ENCODE measurements at places on chromosomes 16 and 17. TPM values are rescaled to one million over a fixed set of nuclear protein-coding genes. Genes with fewer than 3 reads are reported as not detected.

Gene FOXN1
- not detected for total RNA-seq

Gene TMEM88
- total RNA-seq = 9.0 TPM

Gene KRTAP9-4
- not detected for total RNA-seq

Gene SYNGR2
- 92.2 TPM for total RNA-seq

- DNase-seq = no peak
Observed at GRCh38 chr16:48556913-48557351, 53.0 kb downstream of the N4BP1 start.

DNA sequence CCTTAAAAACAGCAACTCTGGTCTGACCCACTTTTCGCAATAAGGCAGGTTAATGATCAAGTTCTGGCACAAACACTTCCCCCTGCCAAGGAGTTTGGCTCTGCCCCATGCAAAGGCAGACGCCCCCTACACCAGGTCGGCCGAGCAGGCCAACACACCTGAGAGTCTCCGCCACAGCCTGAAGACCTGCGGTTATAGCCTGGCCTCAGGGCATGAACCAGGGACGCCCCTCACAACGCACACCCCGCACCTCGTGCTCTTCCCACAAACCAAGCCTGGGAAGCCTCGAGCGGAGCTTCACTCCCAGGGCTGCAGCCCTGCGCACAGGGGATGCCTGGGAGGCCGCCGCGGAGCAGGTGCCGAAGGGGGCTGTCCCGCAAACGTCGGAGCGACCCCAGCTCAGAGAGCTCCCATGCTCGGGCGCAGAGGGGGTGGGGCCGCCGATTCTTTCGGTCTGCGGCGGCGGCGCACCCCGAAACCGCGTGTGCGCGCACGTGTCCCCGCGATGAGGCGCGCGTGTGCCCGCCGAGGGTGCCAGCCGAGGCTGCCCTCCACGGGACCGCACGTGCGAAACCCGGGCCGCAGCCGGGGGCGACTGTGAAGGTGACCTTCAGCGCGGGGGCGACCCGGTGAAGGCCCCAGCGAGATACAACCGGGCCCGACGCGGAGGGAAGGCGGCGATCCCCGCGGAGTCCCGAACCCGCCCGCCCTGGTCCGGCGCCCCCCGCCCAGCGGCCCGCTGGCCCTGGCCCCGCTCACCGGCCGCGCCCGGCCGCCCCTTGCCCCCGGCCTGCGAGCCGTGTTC lies 559 bp downstream of the CLUH start:
- no peak for DNase-seq

DNA sequence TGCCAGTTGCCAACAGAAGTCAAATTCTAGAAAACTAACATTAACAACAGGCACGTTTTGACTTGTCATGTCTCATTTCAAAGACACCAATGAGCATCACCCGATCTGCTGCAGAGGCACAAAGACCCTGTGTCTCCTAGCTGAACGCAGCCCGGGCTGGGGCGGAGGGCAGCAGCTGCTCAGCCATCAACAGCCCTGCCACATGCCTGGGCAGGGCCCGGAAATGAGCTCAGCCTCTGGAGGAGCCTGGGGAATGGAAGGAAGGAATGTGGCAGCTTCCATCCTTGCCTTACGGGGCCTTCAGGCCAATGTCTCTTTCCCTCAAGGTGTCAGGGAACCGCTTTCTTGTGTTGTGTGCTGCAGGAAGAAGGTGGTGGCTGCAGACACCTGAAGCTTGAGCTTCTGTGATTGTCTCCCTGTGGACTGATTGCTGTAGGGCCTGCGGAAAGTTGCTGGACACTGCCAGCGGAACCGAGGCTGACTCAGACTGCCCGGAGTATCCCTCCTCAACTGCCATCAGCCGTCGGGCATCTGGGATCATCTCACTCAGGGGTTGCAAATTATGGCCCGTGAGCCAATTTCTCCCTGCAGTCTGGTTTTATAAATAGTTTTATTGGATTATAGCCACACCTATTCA lies 7.3 kb downstream of the CDH13 start:
- peak; percentile 58 for DNase-seq

DNA sequence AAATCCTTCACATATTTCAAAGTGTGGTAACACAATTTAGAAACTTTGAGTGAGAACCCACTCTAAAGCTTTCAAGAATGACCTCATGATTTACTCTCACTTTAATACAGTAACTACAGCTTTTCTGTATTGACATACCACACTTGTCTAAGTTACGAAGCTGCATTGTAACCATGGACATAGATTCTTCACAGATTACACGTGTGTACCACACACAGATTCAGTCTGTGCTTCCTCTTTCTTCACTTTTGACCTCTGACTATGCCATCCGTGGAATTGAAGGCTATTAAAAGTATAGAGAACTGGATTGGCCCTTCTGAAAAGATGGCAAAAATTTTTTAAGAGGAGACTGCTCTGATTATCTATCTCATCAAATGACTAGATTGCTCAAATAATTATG lies 172.7 kb downstream of the TANC2 start:
- DNase-seq = no peak

- no peak for DNase-seq
Observed at GRCh38 chr16:31351246-31351941, 3.6 kb upstream of the ITGAX start.

DNA sequence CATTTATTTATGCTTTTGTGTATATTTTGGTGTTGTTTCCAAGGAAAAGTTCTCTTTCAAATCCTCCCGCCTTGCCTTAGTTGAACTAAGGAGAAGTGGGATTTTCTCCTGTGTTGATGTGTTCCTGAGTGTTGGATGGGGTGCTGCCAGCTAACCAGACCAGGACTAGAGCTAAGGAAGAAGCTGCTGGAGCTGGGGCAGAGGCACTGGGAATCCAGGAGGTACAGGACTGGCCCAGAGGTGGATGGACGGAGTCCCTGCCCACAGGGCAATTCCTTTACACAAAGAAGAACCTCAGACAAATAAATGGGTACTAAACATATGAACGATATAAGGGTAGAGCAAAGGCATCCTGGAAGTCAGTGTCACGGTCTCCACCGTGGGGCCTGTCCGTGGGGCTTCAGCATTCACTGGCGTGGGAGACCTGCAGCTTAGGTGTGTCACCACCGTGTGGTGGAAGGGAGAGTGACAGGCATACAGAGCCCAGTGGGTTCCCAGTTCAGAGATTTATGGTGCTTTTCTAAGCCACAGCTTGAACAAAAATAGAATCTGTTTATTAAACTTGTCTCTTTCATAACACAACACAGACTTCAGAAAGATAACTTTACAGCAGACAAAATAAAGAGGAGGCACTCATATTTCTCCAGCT lies 270.7 kb downstream of the NTN1 start:
- DNase-seq = peak; percentile 54

GRCh38 chr16:4070936-4071335 lies 45.3 kb downstream of the ADCY9 start:
- no peak for DNase-seq

- no peak for DNase-seq
Observed at GRCh38 chr17:79965806-79966205, 69.9 kb downstream of the TBC1D16 start.

DNA sequence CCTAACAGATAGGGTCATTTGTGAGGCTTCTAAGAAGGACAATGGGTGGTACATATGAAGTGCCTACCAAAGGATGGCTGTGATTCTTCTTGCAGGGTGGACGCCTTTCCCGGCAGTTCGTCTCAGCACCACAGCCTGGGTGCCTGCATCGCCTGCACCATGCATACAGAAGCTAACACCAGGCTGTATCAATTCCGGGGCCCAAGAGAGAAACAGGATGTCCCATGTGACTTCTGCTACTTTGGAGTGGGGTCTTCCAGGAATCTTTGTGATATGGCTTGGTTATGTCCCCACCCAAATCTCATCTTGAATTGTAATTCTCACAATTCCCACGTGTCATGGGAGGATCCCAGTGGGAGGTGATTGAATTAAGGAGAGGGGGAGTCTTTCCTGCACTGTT lies 251.6 kb upstream of the TNRC6C start:
- no peak for DNase-seq

DNA sequence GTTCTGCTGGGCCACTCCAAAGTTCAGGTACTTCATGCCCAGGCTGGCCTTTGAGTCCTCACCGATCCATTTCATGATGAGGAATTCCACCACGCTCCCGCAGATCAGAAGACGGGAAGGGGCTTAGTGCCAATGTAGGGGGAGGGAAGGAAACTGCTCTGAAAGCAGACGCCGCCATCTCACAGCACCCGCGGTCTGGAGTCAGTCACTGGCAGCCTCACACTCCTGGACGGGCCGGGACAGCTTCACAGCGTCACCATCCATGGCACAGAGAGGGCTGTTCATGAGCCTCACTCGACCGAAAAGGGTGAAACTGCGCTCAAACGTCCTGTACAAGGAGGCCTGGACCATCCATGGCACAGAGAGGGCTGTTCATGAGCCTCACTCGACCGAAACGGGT lies 62.0 kb downstream of the RPH3AL start:
- no peak for DNase-seq

DNA sequence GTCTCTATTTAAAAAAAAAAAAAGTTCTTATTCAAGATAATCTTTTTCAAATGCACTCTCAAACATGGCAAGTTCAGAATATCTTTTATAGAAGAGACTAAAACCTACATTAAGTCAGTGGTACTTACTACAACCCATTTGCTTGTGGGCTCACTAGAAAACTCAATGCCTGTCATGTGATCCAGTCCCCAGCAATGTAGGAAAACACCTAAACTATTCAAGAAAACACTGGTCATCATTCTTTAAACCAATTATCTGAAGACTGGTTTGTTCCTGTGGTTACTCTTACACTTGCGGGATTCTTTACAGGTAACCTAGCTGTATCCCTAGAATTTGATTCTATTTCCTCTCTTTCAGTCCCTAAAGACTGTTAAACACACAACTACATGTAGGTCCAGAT lies 19.6 kb downstream of the MED13 start:
- no peak for DNase-seq

DNA sequence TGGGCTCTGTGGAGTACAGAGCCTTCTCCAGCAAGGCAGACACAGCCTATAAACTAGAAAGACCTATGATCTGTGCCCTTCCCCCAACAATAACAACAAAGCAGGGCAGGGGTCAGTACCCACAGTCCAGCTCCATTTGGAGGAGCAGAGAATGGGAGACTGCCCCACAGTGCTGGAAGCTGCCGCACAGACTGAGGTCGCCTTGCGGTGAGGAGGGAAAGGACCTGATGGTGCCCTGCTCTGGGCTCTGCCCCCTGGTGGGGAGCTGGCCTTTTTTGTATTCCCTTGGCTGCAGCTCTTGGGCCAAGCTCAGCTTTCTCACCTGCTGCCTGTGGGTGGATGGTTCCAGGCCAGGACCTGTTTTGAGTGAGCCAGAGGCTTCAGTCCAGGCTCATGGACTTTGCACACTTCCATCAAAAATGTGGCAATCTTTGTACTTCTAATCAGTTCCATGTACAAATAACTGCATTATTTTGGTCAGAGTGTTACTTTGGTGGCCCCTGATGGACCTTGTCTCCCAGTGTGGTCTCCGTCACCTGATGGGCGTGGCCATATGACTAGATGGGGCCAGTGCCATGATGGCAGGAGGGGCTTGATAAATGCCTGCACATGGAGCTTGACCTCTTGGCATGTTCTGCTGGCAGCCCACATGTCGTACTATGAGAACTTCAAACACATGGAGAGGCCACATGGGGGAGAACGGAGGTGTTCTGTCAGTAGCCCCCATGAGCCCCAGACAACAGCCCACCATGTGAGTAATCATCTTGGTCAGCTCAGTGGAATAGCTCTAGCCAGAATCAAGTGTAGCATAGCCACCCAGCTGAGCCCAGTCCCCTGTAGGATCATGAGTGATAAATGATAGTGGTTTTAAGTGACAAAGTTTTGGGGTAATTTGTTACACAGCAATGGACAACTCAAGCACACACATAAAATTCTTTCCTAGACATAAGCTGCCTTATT lies 24.2 kb downstream of the B9D1 start:
- peak; percentile 82 for DNase-seq

DNA sequence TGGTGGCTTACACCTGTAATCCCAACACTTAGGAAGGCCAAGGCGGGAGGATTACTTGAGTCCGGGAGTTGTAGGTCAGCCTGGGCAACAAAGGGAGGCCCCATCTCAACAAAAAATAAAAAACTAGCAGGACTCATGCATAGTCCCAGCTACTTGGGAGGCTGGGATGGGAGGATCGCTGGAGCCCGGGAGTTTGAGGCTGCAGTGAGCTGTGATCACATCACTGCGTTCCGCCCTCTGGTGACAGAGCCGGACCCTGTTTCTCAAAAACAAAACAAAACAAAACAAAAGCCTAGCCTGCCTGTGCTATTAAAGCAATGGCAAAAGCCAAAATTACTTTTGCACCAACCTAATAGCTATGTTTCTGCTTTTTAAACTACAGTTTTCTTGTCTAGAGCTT lies 1.5 kb downstream of the FCSK start:
- DNase-seq = peak; percentile 18

DNA sequence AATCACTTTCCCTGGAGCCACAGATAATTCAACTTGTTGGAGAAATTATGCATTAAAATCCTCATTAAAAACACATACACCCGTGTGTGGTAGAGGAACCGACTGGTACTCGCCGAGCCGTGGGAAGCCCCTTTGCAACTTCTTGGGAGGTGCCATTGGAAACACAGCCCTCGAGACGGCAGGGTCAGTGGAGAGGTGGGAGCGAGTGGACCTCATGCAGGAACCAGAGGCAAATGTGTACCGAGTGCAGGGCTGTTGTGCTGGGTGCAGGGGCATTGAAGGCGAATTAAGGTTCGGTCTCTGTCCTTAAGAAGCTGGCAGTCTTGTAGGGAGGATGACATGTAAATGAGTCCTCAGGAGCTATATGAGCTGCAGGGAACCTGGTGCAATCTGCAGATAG lies 318.3 kb downstream of the CPPED1 start:
- DNase-seq = no peak

- DNase-seq = no peak
Observed at GRCh38 chr16:11985250-11985649, 8.7 kb downstream of the SNX29 start.

DNA sequence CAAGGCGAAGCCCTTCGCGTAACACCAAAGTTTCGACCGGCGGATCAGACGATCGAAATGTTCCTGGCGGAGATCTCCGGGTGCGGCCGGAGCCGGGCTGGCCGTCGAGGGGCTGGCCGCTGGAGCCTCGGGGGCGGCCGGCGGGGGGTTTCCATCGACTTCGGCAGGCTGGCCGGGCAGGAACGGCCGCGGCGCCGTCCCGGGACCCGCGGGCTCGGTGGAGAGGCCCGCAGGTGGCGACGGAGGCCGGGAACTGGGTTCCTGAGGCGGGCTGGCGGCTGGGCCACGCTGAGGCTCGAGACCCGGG lies 1.1 kb downstream of the EPOP start:
- DNase-seq = peak; percentile 27

GRCh38 chr16:57372372-57373116 lies at the start of gene CX3CL1:
Gene CX3CL1 (plus strand): TSS chr16:57372490. CDS start chr16:57372569, 79 bp downstream.
- DNase-seq = peak; percentile 80

Measured in right cardiac atrium (tissue), 5 donors.